NCI-H2107 (cell line): ENCODE measurements at places on chromosomes 16 and 17.

DNA sequence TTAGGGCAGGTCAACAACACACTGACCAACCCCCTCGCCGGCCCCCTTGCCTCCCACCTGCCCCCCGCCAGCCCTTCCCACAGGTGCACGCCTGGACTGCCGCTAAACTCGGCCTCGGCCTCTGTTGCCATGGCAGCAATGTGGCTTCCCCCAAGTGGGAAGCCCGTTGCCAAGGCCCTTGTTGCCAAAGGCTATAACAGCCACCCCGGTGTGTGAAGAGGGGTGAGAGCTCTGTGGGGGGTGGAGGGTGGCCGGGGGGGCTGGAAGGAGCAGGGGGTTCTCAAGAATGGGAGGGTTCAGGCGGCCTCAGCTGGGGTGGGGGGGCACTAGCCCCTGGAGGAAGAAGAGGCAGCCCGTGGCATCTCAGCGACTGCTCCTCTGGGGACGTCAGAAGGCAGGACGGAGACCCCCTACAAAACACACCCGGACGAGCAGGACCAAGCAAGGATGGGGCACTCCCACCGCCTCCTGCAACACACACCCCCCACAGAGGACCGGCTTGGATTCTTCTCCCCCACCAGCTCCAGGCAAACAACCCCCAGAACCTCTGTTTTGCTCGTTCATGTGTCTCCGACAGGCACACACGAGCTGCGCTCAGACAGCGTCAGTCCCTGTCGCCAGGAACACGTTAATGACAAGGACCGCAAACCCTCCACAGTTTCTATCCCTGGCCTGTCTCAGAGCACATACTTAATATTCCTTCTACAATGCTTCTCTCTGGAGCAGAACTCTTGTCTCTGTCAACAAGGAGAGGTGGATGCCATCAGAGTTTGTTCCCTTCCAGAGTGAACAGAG lies 55.7 kb downstream of the ABR start:
- peak; percentile 17 for DNase-seq

DNA sequence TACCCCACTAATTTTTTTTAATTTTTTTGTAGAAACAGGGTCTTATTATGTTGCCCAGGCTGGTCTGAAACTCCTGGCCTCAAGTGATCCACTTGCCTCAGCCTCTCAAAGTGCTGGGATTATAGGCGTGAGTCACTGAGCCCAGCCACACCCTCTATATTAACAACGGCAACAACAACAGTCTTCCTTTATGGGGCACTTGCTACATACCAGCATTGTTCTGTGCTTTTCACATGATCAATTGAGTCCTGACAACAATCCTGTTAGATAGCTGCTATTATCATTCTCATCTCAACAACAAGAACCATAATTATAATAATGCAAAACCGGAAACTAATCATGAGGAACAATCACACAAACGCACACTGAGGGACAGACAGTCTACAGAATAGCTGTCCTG lies 12.6 kb upstream of the ARL5C start:
- no peak for DNase-seq

DNA sequence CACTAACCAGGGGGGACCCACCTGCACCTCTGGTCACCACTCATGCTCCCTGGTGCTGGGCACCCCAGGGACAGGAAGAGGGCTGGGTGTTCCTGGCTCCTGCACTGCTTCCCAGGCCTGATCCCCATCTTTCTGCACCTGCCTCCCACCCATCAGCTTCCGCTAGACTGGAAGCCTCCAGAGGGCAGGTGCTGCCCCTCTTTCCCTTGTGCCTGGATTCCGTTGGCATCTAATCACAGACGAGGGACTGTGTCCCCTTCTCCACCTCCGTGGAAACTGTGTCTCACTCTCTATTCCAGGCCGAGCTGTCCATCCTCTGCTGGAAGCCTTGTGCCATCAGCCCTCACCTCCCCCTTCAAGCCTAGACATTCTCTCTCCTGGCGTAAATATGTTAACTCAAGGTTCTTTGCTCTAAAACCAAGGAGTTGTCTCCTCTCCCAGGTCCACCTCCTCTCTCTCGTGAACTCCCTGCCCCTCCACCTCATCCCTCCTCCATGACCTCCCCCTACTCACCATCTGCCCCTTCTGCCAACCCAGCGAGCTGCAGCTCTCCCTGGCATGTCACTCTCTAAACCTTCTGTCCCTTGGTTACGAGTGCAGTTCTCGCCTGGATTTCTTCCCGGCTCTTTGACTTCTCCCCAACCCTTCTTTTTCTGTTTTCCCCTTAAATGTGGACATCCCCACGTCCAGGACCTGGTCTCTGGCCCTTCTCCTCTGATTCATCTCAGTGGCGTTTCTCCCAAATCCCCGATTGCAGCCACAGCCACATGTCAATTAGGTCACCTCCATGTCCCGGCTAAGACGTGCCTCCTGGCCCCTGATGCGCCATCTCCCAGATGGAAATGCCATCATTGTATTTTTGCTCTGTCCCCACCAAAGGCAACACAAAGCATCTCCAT lies 107.7 kb downstream of the SEC14L1 start:
- DNase-seq = no peak

- DNase-seq = no peak
Measured at GRCh38 chr17:71176331-71176730, 944.5 kb upstream of the SOX9 start.

- DNase-seq = no peak
Measured at GRCh38 chr17:50076591-50077235, 18.4 kb upstream of the PDK2 start.

DNA sequence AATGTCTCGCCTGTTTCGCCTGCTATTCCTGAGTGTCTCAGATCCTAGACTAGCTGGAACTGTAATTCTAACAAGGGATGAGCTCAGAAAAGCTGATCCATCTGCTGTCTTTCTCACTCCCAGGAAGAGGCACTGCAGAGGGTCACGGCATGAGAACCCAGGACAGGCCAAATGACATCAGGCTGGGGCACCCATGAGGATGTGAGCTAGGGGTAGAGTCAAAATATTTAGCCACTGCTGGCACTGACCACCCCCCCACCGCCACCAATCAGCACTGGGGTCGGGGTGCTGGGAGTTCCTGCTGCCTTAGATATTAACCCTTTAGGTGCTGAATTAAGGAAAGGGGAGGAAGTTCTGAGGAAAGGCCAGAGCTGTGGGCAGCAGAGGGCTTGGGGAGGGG lies 112.4 kb downstream of the IRX3 start:
- no peak for DNase-seq

GRCh38 chr16:3983081-3983520 lies 102.6 kb upstream of the CREBBP start:
- DNase-seq = peak; percentile 35

GRCh38 chr16:68448360-68448970 lies at the start of gene SMPD3:
Gene SMPD3 (minus strand): TSS chr16:68448508. CDS start chr16:68372181, 76,327 bp downstream.
- peak; percentile 99 for DNase-seq

DNA sequence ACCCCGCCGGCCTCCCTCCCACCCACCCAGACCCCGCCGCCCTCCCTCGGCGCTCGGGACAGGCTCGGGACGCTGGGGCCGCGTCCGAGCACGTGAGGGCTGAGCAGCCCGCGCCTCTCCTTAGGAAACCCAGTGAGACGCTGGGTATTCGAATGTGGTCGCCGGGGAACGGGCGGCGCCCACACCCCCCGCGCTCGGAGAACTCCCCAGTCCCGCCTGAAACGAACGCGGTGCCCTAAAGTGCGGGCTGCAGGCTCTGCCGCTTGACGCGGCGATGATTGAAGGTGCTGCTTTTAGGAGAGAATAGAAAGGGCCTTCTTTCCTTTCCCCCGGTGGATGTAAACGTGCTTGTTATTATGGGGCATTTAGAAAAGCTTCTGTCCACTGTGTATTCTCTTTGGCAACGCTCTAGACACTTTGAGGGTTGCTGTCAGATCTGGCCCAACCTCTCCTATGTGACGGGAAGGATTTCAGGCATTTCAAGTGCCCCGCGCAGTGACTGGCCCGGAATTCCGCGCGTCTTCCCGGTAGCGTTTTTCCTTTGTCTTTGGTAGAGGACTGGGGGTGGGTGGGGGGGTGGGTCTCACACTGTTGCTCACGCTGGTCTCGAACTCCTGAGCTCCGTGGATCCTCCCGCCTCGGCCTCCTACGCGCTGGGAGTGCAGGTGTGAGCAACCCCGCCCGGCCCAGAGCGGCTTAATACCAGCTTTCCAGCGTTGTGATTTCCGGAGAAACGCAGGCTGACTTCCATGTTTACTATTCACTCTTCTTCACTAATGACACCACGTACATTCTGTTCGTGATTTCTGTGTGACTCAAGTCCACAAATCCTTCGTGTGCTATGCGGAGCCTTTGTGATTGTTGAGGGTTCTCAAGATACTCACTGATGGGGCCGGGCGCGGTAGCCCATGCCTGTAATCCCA lies 21.8 kb upstream of the FOXK2 start:
- DNase-seq = no peak

- no peak for DNase-seq
Measured at GRCh38 chr17:5434984-5435383, 4.0 kb downstream of the C1QBP start.

GRCh38 chr16:66650707-66651473 lies 45.7 kb downstream of the CMTM4 start:
- DNase-seq = peak; percentile 66

GRCh38 chr16:69107316-69107962 lies 2.0 kb downstream of the HAS3 start:
- DNase-seq = no peak

DNA sequence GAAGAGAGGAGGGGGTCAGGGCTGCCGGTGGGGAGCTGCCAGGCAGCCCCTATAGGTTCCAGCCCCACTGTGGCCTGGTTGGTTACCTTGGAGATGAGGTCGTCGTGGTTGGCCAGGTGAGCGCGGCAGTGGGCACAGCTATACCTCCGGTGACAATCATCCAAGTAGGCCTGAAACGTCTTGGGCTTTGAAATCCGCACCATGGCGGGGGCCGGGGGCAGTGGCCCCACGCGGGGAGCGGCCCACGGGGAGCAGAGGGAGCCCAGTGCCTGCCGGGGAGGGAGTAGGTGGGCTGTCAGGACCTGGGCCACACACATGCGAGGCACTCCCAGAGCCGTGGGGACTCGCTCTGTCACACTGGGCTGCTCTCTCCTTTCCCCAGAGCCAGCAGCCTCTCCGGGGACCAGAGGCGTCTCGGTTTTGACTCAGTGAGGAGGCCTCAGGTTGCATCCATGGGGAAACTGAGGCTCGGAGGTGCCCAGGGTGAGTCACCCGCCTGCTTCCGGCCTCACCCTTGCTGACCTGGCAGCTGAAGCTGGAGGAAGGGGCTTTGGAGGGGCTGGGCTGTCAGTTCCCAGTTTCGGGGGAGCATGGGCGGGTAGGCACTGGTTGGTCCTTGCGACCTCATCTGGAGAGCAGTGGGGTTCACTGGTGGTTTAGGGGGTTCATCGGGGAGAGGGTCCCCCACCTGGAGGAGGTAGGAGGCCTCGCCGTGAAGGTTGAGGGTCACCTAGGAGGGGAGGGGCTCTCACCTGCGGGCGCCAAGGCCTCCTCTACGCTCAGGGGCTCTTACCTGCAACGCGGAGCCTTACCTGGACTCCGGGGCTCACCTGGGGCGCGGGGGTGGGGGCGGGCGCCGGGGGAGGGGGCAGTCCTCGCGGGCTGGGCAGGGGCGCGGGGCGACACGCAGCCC lies 591 bp downstream of the YPEL3 start:
- DNase-seq = no peak

DNA sequence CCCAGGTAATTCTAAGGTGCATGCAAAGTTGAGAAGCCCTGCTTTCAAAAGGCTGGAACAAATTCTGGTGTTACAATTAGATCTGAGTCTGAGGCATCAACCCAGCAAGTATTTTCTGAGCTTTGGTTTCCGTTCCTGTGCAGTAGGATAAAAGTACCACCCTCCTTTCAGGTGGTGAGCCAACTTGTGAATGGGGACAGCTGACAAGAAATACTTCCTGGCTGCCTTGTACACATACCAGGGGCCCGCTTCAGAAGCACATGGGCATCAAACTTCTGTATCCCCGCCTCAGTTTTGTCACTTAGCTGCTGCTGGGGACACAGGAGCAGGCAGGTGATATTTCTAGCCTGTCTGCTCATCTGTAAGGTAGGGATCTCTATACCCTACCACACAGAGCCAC lies 252.2 kb downstream of the CPPED1 start:
- no peak for DNase-seq
